ENCODE measurements at places on chromosomes 16 and 17.

GRCh38 chr16:88970050-88970449, 7.0 kb downstream of the CBFA2T3 start:
- DNase-seq: no peak
- H3K27me3 ChIP-seq: no peaks in the 10 kb centered on the region
- no peaks in the 10 kb centered on the region for H3K4me1 ChIP-seq
- no peak overlapping the region for H3K27ac ChIP-seq
- H3K4me3 ChIP-seq: no peak overlapping the region

GRCh38 chr16:86894029-86894567, 315.7 kb downstream of the FOXL1 start:
- H3K27me3 ChIP-seq: no peaks in the 10 kb centered on the region
- H3K27ac ChIP-seq: no peak overlapping the region
- no peaks in the 10 kb centered on the region for H3K36me3 ChIP-seq
- no peak overlapping the region for H3K4me3 ChIP-seq
- DNase-seq: no peak
- H3K4me1 ChIP-seq: no peaks in the 10 kb centered on the region

DNA sequence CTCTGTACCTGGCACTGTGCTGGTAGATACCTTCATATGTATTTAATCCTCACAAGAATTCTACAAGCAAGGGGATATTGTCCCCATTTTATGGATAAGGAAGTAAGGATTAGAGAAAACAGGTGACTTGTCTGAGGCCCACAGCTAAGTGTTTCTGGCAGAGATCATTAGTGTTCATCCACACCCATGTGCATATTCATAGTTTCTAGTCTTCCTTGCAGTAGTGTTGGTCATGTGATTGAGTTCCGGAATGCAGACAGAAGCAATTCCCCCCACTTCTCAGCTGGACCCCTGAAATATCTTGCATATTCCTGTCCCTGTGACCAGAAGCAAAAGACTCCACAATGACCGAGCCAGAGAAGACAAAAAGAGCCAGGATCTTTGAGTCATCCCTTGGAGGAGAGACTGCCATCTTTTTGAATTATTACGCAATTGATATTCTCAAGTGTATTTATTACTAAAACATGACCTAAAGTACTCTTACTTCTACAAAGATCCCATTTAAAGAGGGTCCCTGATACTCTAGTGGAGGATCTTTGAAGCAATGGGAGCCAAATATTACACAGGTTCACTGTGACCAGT, 43.4 kb downstream of the SOX9 start:
- H3K4me3 ChIP-seq: no peak overlapping the region
- no peak overlapping the region for H3K27ac ChIP-seq
- DNase-seq: no peak

GRCh38 chr16:4263504-4264436, 9.1 kb downstream of the TFAP4 start:
- DNase-seq: peak; percentile 24
- no peak overlapping the region for H3K27ac ChIP-seq
- H3K4me1 ChIP-seq: no peaks in the 10 kb centered on the region
- no peaks in the 10 kb centered on the region for H3K27me3 ChIP-seq

DNA sequence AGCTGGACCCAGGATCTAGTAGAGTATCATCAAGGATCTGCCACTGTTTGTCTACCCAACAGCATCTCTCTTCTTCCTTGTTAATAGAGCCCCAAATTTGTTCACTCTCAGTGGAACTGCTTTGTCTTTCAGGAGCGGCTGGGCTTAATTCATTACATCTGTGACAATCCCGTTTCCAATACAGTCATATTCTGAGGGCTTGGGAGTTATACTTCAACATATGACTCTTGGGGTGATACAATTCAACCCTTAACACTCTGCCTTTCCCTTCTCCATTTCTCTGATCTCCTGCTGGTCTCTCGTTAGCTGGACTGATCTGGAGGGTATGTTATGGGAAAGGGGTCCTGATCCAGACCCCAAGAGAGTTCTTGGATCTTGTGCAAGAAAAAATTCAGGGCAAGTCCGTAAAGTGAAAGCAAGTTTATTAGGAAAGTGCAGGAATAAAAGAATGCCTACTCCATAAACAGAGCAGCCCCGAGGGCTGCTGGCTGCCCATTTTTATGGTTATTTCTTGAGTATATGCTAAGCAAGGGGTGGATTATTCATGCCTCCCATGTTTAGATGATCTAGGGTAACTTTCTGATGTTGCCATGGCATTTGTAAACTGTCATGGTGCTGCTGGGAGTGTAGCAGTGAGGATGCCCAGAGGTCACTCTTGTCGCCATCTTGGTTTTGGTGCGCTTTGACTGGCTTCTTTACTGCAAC, 42.4 kb downstream of the IQCK start:
- no peak overlapping the region for H3K4me3 ChIP-seq
- no peaks in the 10 kb centered on the region for H3K27me3 ChIP-seq
- no peaks in the 10 kb centered on the region for H3K4me1 ChIP-seq
- no peaks in the 10 kb centered on the region for H3K36me3 ChIP-seq
- no peak for DNase-seq
- H3K27ac ChIP-seq: no peak overlapping the region

DNA sequence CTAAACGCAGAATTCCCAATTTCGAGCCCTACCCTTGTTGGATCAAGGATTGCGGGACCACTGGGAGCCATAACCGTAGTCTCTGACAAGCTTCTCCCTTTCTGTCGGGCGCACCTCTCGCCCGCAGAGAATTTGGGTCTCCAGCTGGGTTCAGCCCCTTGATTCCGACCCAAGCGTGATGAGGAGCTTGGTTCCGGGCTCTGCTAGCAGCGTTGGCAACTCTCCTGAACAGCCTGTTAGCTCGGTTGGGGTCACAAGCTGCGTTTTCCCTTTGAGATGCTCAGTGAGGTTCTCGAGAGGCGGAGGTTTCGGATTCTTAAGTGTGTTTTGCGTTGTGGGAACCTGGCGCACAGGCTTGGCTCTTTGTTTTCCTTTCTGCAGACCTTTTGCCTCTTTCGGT, 655 bp downstream of the ATXN1L start:
- no peaks in the 10 kb centered on the region for H3K27me3 ChIP-seq
- peak overlapping the region; percentile 95 for H3K27ac ChIP-seq
- H3K4me3 ChIP-seq: peak overlapping the region; percentile 93
- H3K4me1 ChIP-seq: peaks cover 8% of the 10 kb centered on the region
- peak; percentile 26 for DNase-seq
- peaks cover 4% of the 10 kb centered on the region for H3K36me3 ChIP-seq

GRCh38 chr17:41932816-41933389, 2.5 kb downstream of the ODAD4 start:
- no peak overlapping the region for H3K4me3 ChIP-seq
- H3K4me1 ChIP-seq: peaks cover 4% of the 10 kb centered on the region
- H3K36me3 ChIP-seq: no peaks in the 10 kb centered on the region

- no peaks in the 10 kb centered on the region for H3K27me3 ChIP-seq
- H3K36me3 ChIP-seq: no peaks in the 10 kb centered on the region
- peaks cover 59% of the 10 kb centered on the region for H3K4me1 ChIP-seq
- peak overlapping the region; percentile 23 for H3K27ac ChIP-seq
- DNase-seq: peak; percentile 10
Observed at GRCh38 chr16:87874639-87875427, 5.5 kb upstream of the SLC7A5 start.

DNA sequence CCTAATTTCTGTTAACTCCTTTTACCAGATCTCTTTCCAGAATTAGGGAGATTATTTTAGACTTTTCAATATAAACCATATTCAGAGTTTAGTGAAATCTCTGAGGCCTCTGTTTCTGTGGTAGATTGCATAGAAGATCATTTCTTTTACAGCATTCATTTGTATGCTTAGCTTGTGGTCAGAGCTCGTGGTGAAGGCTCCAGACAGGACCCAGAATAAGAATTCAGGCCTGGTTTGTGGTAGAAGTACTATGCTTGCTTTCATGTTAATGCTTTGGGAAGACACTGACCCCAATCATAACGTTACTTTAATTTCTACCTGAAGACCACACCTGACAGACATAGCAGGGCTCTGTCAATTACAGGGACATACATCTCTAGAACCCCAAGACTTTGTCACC, 258.1 kb downstream of the FTO start:
- H3K27me3 ChIP-seq: no peaks in the 10 kb centered on the region
- H3K4me3 ChIP-seq: no peak overlapping the region
- no peak overlapping the region for H3K27ac ChIP-seq
- no peaks in the 10 kb centered on the region for H3K36me3 ChIP-seq

- no peak overlapping the region for H3K27ac ChIP-seq
- H3K4me1 ChIP-seq: peaks cover 30% of the 10 kb centered on the region
- no peak for DNase-seq
- no peaks in the 10 kb centered on the region for H3K36me3 ChIP-seq
Observed at GRCh38 chr17:28225271-28225670, 93.7 kb upstream of the TMEM97 start.

- no peak for DNase-seq
- no peaks in the 10 kb centered on the region for H3K36me3 ChIP-seq
- no peak overlapping the region for H3K4me3 ChIP-seq
- no peak overlapping the region for H3K27ac ChIP-seq
- no peaks in the 10 kb centered on the region for H3K4me1 ChIP-seq
Observed at GRCh38 chr17:56320443-56320842, 167.2 kb downstream of the ANKFN1 start.

- no peak for DNase-seq
- H3K27me3 ChIP-seq: no peaks in the 10 kb centered on the region
- no peaks in the 10 kb centered on the region for H3K4me1 ChIP-seq
- no peak overlapping the region for H3K4me3 ChIP-seq
- H3K27ac ChIP-seq: no peak overlapping the region
Observed at GRCh38 chr17:263773-264172, 82.3 kb upstream of the DOC2B start.

DNA sequence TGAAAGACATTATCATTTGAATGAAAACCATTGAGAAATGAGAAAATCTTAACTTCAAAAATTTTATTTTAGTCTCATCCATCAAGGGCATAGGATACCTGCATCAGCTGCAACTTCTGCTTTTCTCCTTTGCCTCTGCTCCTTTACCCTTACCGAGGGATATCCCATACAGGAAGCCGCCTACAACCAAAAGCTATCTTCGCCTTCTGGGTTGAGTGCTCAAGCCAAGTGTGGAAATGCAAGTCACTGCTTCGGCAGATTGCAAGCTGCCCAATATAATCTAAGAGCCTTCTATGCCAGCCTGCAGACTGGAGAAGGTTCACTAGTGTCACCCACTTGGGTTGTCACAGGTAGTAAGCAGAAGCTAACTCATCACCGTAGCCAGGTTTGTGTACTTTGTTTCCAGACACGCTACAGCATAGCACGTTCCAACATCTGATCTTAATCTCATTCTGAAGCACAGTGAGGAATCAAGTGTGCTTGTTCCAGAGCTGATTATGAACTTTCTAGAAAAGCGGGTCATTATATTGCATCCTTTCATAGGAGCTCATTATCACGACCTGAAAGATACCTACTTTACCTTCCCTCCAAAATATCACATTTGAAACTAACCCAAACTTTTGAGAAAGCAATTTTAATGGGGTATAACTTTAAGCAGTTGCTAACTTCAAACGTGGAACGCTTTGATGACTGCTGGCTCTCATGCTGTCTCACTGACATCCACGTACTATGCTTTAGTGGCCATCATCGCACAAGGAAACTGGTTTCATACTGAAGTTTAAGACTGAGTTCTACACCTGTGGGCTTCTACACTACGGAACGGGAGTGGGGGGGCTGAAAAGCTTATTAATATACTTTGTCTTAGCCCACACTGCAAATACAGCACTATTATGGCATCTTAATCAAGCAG, 8.0 kb upstream of the UNK start:
- peak overlapping the region; percentile 74 for H3K27ac ChIP-seq
- H3K4me3 ChIP-seq: no peak overlapping the region
- H3K27me3 ChIP-seq: no peaks in the 10 kb centered on the region
- H3K4me1 ChIP-seq: peaks cover 12% of the 10 kb centered on the region

DNA sequence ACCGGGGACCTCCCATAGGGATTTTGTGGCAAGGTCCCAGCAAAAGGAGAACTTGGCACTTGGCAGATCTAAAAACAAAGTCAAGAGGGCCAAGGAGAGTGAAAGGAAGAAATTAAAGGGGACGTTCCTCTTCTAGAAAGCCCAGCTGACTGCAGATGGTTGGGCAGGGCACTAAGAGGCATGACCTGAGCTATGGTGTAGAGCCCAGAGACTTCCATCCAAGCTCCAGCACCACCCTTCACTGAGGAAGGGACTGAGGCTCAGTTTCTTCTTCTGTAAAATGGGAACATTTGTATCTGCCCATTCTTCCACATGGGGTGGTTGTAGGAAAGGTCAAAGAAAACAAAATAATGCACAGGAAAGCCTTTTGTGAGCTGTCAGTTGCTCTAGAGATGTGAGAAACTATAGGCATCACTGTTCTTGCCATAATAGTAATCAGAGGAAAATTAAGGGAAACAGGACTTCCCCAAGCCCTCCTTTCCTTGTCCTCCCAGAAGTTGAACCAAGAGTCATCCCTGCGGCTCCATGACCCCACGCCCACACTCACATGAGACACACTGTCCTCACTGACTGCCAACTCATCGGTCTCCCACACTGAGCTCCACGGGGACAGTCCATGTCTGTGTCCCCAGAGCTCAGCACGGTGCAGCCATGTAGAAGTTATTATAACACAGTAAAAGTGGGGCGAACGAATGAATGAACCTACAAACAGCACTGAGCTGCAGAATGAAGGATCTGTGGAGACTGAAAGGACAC, 10.4 kb downstream of the CD300LF start:
- H3K4me3 ChIP-seq: no peak overlapping the region
- no peaks in the 10 kb centered on the region for H3K27me3 ChIP-seq
- peaks cover 2% of the 10 kb centered on the region for H3K4me1 ChIP-seq
- no peak for DNase-seq
- no peak overlapping the region for H3K27ac ChIP-seq

DNA sequence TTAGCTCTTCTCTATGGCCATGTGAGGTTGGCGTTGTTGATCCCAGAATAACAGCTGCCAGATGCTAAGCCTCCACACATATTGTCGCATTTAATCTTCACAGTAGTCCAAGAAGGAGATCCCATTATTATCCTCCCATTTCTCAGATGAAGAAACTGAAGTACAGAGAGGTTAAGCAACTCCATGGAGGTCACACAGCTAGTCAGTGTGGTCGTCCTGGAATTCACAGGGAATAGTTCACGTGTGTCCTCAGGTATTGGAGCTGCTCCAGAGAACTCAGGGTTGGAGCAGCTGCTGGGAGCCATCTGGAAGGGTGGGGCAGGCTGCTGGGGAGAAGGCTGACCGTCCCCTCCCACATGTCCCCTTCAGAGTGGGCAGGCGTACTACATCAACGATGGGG, 19.5 kb downstream of the SDR42E2 start:
- no peaks in the 10 kb centered on the region for H3K36me3 ChIP-seq
- H3K4me1 ChIP-seq: no peaks in the 10 kb centered on the region
- DNase-seq: no peak
- H3K4me3 ChIP-seq: no peak overlapping the region
- no peak overlapping the region for H3K27ac ChIP-seq
- no peaks in the 10 kb centered on the region for H3K27me3 ChIP-seq

GRCh38 chr16:55503726-55504550, 4.9 kb upstream of the LPCAT2 start:
- H3K4me3 ChIP-seq: no peak overlapping the region
- DNase-seq: no peak
- no peak overlapping the region for H3K27ac ChIP-seq
- H3K4me1 ChIP-seq: peaks cover 14% of the 10 kb centered on the region
- H3K27me3 ChIP-seq: no peaks in the 10 kb centered on the region
- no peaks in the 10 kb centered on the region for H3K36me3 ChIP-seq

- H3K36me3 ChIP-seq: no peaks in the 10 kb centered on the region
- no peaks in the 10 kb centered on the region for H3K27me3 ChIP-seq
- H3K27ac ChIP-seq: no peak overlapping the region
- peak overlapping the region; percentile 20 for H3K4me3 ChIP-seq
- DNase-seq: no peak
- H3K4me1 ChIP-seq: peaks cover 21% of the 10 kb centered on the region
Observed at GRCh38 chr17:78131172-78132083, 857 bp downstream of the TMC8 start.

GRCh38 chr17:78379131-78379491, 662 bp downstream of the PGS1 start:
- peak overlapping the region; percentile 96 for H3K4me3 ChIP-seq
- H3K4me1 ChIP-seq: peaks cover 38% of the 10 kb centered on the region
- peak overlapping the region; percentile 94 for H3K27ac ChIP-seq
- no peaks in the 10 kb centered on the region for H3K27me3 ChIP-seq
- DNase-seq: no peak

Measured in Caco-2 (cell line).